Astrocyte of the spinal cord (primary cell): ENCODE measurements at places on chromosomes 12 and 14.
A peak's percentile ranks its signal among the peaks of the same experiment; 100 is the strongest.

DNA sequence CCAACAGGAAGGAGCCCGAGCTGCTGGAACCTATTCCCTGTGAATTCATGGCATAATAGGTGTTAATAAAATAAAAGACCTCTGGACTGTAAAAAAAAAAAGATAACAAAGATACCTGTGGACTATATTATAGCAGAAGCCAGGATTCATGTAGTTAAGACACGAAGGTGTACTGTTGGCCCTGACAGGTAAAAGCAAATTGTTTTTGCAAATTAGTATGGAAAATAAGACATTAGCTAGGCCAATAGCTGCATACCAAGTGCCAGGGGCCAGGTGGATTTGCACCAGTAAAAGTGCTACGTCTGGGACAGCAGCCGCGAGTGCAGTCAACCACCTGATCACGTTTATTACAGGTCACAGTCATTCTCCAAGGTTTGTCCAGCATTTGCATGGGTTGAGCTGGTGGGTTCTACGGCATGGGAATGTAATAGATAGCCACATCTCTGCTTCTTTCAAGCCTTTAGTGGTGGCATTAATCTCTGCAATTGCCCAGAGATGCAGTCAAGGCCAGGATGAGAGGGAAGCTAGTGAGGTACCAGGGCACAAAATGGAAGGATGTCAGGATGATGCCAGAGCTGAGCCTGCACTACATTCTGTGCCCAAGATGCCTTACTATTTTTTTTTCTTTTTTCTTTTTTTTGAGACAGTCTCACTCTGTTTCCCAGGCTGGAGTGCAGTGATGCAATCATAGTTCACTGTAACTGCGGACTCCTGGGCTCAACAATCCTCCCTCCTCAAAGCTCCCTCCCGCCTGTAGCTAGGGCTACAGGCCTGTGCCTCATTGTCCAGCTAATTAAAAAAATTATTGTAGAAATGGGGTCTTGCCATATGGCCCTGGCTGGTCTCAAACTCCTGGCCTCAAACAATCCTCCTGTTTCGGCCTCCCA is 26.3 kb downstream of the TNFAIP2 start:
- DNase-seq = no peak

DNA sequence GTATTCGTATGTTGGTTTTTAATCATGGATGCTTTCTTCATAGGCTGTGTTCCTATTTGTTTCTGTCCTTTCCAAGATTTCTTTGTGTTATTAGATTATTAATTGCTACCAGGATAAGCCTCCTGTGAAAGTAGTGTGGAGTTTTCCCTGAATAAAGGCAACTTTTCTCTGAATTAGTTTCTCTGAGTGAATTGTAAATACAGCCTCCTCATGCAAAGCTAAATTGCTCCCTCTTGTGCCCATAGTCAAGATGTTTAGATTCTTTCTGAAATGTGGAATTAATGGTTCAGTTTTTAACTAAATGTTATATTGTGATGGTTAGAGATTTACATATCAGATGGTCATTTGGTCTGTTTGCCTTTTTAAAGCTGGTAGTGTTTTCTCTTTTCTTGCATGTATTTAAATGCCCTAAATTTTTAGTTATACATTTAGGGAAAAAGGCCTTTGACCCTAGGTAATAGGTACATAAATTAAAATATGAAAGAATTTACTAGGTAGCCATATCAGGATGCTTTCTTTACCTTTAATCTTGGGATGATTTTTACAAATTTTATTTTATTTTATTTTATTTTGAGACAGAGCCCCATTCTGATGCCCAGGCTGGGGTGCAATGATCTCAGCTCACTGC is 8.9 kb downstream of the APAF1 start:
- peak; percentile 68 for DNase-seq

DNA sequence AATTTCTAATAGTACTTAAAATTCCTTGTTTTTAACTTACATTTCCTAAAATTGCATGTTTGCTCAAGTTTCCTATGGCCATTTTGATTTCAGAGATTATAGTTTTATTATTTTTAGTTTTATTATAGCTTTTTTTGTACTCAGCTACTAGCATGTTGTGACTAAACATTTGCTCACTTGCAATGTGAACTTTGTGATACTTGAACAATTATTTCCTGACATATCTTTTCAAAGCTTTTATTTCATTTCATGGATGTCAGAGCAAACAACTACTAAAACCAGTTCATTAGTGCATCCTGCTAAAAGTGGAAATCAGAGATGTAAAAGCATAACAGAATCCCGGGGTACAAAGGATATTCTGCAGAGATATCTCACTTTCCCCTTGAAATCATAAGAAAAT is 33.6 kb upstream of the PCNX4 start:
- no peak for DNase-seq

- DNase-seq = no peak
Measured at GRCh38 chr14:95303552-95303951, 16.2 kb downstream of the CLMN start.

DNA sequence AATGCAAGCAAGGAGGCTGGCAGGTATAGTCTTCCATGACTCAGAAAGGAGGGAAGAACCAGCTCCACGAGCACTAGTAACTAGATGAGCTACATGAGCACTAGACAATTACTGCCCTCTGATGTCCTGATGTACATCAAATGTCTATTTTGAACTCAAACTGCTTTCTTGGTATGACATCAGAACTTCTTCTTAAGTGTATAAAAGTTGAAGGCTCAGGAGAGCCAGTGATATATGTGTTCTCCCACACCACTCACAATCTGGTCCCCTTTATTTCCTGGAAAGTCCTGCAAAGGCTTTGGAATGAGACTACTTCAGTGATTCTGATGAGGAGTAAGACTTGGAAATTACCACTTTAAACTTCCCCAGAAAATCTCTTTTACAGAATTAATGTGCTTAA is 18.5 kb upstream of the DHRS7 start:
- DNase-seq = peak; percentile 51

DNA sequence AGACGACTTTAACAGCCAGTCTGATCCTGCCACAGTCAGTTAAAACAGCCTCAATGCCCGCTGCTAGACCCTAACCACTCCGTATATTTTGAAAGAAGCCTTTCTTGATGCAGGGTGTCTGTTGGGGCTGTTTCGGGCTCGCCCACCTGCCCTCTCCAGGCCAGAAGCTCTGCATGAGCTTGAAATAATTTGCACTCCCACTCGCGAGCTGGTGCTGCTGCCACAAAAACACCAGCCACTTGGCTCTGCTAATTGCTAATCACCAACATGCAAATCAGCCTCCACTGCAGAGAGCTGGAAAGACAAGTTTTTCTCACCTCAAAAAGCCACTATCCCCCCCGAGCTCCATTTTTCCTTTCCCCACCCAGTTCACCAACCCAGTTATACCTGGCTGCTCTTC is 15.5 kb downstream of the BAZ2A start:
- no peak for DNase-seq

DNA sequence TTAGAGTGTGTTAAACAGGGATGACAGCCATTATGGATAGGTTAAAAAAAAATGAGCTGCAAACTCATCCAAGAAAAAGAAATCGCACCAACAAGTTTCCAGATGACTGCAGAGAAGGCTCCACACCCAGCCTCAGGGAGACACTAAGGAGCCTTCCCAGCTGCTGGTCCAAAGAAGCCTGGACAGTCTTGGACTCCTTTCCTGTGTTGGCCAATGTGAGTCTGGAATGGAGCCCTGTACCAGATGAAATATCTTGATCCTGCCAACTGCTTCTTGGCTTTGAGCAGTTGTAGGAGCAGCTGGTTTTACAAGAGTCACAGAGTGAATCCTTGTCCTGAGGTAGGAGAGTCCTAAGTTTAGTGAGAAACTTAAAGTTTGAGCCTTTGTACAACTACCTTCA is 44.5 kb downstream of the SLC38A1 start:
- peak; percentile 32 for DNase-seq

GRCh38 chr12:109715310-109716091 is 1.9 kb downstream of the FAM222A start:
- no peak for DNase-seq

GRCh38 chr14:43165651-43166050 is 1341.4 kb downstream of the FSCB start:
- DNase-seq = no peak

DNA sequence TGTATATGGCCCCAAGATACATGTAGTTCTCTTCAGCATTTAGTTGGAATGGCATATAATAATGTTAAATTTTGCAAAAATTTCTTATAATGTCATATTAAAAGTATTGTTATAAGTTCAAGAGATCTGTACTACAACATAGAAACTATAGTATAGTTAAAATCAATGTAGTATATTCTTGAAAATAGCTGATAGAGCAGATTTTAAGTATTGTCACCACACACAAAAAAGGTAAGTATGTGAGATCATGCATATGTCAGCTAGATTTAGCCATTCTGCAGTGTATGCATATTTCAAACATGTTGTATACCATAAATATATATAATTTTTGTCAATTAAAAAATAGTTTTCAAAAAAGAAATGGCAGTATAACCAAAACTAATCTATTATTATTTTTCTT is 86.5 kb downstream of the PLBD1 start:
- no peak for DNase-seq

- peak; percentile 53 for DNase-seq
Measured at GRCh38 chr14:34872822-34873588, 2.2 kb downstream of the BAZ1A start.

GRCh38 chr14:62916551-62916950 is 128.7 kb downstream of the KCNH5 start:
- DNase-seq = no peak

DNA sequence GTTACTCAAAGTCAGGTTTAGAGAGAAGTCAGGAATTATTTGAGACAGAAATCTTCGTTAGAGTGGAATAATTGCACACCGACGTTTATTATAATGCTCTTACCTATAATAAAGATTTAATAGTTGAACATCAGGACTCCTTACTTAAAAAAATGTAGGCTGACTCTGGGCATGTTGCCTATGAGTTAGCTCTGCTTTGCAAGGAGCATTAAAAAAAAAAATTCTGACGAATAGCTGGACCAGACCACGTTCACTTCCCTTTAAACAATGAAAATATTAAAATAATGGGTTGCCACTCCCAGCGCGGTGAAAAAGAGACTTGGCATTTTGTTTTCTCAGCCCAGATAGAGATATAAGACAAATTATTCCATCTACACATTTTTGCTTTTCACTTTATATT is 574 bp upstream of the FANCM start:
- DNase-seq = peak; percentile 67

- DNase-seq = no peak
Measured at GRCh38 chr12:24491968-24492367, 456.9 kb downstream of the BCAT1 start.
